ENCODE measurements at places on chromosomes 7 and 10.

DNA sequence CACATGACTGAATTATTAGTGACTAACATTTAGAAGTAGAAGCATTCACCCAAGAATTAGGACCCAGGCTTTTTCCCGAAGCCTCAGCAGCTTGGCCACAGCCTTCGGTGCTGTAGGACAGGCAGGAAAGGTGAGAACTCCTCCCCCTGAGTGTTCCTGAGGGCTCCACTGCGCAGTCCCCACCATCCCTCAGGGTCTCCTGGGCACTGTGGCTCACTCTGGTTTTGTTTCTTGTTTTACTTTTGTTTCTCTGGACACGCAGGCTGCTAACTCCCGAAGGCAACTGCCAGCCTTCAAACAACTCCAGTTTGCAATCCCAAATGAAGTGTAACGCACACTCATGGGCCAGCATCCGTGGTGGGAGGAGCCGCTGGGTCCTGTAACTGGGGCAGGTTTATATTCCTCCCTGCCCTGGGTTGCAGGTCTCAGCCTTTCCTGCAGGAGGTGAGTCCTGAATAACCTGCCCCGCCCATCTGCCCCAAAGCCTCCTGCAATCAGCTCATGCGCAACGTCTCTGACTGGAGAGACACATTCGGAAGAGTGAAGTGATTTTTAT is 492.9 kb downstream of the PTPRN2 start:
- no peak for DNase-seq

DNA sequence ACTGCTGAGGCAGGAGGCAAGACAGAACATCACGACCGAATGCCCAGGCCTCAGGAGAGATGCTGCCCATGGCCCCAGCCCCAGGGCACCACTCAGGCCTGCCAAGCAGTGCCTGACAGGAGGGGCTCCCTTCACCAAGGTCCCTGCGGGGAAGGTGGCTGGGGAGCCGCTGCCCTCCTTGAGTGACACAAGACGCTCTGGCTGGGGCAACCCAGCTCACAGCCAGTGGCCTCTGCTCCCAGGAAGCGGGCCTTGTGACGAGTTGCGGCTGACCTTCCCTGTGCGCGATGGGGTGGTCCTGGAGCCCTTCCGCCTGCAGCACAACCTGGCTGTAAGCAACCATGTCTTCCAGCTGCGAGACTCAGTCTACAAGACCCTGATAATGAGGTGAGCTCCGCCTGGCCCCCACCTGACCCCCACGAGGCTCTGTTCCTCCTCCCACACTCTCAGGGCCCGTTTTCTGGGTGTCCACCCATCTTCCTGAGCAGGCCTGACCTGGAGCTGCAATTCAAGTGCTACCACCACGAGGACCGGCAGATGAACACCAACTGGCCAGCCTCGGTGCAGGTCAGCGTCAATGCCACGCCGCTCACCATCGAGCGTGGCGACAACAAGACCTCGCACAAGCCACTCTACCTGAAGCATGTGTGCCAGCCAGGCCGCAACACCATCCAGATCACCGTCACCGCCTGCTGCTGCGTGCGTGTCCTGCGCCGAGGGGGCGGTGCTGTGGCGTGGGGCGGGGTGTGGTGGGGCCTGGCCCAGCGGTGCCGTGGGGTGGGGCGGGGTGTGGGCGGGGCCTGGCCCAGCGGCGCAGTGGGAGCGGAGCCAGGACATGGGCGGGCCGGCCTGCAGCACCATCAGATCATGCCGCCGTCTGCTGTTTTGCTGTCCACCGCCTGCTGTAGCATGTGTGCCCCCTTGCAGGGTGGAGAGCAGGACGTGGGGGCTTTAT is 12.8 kb downstream of the ZMIZ2 start:
- peak; percentile 45 for DNase-seq

- no peak for DNase-seq
These were observed 531.1 kb downstream of the SDK1 start for GRCh38 chr7:3832199-3832598.

- DNase-seq = no peak
These were observed 867.3 kb upstream of the AUTS2 start for GRCh38 chr7:68730964-68731363.

- DNase-seq = no peak
These were observed 718.2 kb downstream of the LRMDA start for GRCh38 chr10:76149602-76150138.

GRCh38 chr10:91162495-91163268 is 57.8 kb upstream of the PCGF5 start:
- peak; percentile 42 for DNase-seq

DNA sequence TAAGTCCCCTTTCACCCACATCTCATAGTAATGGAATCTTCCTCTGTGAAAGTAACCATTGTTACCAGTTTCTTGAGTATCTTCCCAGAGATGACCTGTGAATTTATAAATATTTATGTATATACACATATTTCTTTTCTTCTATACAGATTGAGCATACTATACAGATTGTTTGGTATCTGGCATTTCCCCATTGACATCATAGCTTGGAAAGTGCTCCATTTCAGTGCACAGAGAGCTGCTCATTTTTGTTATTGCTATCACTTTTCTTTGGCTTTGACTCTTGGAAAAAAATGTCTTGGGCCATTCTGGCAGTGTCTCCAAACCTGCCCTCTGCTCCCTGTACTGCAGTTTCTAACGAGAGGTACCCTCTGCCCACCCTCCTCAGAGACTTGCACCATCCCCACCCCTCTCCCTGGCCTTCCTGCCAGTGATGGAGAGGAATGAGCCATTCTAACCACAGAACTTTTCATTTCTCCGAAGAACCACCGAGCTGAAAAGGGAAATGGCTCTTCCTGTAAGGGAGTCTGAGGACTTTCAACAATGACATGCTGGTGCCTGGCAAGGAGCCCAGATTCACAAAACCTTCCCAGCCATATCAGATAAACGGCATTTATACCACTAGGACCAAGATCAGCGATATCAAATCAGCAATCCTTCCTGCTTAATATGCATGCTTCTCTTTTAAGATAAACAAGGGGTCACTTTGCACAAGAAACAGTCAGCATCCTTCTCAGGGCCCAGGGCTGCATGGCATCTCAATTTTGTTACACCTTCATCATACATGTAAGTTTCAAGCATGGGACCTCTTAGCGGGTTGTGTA is 19.7 kb upstream of the CCSER2 start:
- DNase-seq = no peak

DNA sequence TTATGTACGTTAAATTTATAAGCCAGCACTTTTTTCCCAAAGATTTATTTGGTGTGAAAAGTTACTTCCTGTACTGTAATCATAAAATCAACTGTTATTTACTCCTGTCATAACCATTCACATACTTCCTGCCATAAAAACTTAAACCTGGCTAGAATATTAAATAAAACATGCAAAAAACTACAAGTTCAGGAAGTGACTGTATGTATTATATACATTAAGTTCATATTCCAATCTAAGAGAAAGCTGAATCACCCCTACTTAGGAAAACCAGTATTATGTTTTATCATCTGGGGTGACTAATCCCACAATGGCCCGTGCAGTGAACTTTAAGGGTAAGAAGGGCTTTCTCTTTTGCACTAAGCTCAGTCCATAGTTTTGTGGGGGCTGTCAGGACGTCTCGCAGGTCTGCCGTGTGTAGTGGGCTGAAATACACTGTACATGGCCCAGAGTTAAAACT is 183.7 kb upstream of the KLF14 start:
- no peak for DNase-seq

GRCh38 chr7:44694766-44695165 is 53.9 kb upstream of the ZMIZ2 start:
- DNase-seq = no peak

DNA sequence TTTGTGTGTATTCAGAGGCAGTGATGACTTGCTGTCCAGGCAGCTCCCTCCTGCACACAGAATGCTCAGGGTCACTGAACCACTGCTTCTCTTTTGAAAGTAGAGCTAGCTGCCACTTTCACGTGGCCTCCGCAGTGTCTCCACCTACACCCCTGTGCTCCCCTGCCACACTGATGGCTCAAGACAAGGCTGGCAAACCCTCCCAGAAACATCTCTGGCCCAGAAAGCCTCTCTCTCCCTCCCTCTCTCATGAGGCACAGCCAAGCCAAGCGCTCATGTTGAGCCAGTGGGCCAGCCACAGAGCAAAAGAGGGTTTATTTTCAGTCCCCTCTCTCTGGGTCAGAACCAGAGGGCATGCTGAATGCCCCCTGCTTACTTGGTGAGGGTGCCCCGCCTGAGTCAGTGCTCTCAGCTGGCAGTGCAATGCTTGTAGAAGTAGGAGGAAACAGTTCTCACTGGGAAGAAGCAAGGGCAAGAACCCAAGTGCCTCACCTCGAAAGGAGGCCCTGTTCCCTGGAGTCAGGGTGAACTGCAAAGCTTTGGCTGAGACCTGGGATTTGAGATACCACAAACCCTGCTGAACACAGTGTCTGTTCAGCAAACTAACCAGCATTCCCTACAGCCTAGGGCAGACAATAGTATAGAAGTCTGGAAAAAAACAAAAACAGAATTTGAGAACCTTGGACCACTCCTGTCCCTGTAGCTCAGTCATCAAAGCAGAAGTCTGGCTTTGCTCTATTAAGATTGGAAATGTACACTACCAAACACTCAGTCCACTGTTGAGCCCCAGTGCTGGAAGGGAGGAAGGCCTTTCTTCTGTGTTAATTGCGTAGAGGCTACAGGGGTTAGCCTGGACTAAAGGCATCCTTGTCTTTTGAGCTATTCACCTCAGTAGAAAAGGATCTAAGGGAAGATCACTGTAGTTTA is 15.8 kb downstream of the SCD start:
- no peak for DNase-seq

- DNase-seq = no peak
These were observed 177.4 kb downstream of the ARHGAP12 start for GRCh38 chr10:31751051-31751737.
